ENCODE measurements at places on chromosomes 16 and 17.

DNA sequence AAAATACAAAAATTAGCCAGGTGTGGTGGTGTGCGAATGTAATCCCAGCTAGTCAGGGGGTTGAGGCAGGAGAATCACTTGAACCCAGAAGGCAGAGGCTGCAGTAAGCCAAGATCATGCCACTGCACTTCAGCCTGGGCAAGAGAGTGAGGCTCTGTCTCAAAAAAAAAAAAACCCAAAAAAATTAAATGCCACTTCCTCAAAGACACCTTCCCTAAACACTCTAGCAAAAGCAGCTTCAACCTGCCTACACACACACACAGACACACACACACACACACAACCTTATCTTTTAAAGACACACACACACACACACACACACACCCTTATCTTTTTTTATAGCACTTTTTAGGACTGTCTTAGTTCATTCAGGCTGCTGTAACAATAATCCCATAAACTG, 201.7 kb upstream of the PSMD7 start:
- DNase-seq: no peak

- no peak for DNase-seq
Measured at GRCh38 chr16:57358527-57359095, at the start of gene CCL22. CCL22 (plus strand) TSS chr16:57358783; CDS start chr16:57358817, 34 bp downstream.

DNA sequence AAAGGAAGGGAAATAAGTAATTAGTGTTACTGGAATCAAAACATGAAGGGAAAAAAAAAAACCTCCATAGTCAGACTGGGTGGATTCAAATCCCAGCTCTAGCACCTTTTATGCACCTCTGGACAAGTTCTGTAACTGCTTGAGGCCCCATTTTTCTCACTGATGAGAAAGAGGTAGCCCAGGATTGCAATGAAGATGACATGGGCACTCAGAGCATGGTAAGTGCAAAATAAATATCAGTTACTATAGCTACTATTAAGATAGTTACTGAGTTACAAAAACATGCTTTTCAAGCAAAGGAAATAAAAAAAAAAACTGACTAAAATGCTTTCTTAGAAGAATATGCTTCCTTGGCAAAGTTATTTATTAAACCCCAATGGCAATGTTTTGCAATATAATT, 58.8 kb downstream of the CEP95 start:
- DNase-seq: no peak

DNA sequence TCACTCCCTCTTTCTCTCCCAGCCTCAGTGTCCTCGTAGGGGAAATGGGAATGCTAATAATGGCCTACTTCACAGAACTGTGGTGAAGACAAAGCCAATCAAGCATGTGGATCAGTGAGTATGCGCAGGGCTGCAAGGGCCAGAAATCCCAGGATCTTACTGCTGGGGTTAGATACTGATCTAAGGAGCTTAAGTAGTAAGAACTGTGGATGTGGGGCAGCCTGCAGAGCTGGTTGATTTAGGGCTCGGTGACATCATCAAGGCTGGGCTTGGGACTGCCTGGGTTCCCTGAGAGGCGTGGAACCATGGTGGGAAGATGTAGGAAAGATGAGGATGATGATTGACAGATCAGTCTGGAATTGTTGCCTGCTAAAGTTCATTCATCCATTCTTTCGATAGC, 25.6 kb downstream of the GOSR2 start:
- no peak for DNase-seq

DNA sequence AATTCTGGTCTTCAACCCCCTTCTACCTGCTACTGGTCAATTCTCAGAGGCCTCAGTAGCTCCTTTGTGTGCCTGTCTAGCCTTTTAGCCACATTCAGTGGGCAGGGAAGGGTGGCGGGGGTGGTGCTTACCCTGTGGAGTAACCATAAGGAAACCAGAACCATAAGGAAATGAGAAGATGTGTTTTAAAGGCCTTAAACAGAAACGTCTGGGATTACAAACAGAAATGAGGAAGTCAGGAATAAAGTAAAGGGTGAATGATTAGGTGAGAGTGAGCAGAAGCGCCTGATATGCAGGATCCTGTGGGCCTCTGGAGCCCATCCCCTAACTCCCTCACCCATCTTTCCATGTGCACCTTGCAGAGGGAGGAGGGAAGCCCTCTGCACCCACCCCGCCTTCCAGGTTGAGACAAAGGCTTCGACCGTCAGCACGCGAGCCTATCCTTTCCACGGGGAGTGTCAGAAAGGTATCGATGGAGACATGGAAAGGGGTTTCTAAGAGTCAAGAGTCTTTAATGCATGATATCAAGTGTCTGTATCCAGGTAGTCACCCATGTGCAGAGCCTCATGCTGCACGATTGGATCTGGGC, 20.4 kb downstream of the KIAA0513 start:
- no peak for DNase-seq

DNA sequence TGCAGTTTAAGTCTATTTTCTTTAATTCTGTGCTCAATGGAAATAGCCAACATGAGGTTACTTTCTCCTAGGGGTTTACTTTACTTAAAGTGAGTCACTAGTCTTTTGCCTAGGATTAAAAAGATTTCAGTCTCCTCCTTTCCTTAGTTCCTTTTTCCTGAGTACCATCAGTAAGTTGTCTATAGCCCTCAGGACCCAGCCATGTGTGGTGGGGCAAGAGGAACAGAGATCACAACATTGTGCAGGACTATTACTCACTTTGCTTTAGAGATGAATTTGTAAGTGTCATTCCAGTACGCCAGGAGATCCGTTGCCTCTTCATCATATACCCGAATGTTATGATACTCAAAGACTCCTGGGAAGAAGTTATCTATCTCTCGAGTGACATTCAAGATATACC, 27.7 kb upstream of the CORO6 start:
- DNase-seq: no peak
